ENCODE measurements at places on chromosomes 3 and 15.

DNA sequence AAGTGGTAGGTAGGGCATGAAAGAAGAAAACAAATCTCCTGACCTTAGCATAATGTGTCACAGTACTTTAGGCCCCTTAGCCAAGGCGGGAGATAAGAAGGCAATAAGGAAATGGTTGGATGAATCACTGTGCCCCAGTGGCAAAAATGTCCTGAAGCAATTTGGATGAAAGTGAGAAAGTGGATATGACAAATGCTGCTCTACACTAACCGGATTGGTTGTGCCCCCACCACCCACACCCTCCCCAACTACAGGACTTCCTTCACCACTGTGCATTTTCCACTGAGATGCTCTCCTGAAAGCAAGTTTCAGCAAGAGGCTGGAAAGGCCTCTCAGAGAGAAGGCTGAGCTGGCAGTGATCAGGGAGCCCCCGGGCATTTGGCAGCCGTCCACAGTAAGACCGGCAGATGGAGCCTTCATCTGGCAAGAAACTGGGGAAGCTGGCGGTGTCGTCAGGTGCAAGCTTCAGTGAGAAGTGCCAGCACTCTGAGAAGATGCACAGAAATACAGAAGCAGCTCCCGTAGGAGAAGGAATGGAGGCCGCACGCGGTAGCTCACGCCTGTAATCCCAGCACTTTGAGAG, 63.8 kb downstream of the ATP1B3 start:
- peak; percentile 48 for DNase-seq

DNA sequence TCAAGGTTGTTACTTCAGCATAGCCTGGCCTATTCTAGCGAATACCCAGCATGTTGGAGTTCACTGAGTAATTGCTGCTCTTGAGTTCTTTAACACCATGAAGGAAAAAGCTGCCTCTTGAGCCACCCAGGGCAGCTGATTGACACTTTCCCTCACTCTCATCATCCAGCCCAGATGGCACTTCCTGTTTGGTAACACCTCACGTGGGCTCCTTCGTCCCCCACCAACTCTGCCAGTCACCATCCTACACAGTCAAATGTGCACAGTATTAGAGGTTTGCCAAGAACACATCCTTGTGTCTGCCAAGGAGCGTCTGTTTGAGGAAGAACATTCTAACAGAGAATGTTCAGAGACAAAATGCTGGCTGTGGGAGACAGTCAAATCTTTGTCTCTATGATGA, 266.3 kb downstream of the RPLP1 start:
- DNase-seq = no peak

DNA sequence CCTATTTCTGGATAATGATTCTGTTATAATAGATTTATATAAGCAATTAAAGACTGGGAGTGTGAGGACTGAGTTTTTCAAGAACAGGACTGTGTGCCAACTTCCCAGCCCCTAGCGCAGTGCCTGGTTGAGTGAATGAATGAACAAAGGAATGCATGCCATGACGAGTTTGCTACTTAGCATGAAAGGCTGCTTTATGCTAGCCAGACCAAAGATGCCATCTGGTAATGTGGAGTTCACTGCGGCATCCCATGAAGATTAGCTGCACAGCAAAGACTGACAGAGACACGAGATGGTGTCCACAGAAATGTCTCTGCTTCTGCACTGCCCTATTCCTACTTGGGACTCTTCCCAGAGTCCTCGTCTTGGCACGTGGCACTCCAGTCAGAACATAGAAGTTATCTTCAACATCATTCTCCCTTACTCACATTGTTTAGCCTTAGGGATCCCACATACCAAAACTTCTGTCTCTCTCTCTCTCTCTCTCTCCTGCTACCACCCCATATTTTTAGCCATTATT, 283.9 kb upstream of the CTNNB1 start:
- no peak for DNase-seq

- DNase-seq = no peak
Observed at GRCh38 chr15:81643771-81644170, 269.8 kb upstream of the TMC3 start.

GRCh38 chr3:62577153-62577552, 203.8 kb upstream of the FEZF2 start:
- no peak for DNase-seq
